SIG-M5 (cell line): ENCODE measurements at places on chromosomes 7 and 10.

DNA sequence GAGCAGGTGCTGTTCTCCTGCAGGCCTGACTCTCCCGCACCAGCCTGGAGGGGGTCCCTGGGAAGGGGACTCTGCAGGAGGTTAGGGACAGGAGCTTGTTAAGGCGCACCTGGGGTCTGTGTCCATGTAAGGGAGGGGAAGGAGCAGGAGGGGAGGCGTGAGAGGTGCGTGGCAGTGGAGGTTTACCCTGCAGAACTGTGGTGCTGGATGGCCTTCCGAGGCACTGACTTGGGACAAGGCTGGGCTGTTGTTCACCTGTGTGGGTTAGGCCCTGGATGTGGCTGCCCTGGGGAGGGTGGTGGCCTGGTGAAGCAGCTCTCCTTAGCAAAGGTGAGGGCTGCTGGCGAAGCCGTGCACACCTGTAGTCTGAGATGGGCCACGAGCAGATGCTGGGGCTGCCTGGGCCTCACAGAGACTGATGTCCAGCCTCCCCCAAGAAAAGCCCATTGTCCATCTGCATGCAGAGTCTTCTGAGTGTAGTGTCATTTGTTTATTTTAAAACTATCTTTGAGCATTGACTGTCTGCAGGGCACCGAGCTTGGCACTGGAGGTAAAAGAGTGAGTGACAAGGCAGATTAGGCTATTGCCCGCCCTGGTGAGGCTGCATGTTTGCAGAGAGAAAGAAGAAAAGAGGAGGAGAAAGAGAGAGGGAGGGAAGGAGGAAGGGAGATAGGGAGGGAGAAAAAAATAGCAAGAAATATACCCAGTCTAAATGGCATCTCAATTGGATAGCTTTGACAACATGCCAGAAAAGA lies 225.3 kb downstream of the GLRX3 start:
- no peak for DNase-seq

DNA sequence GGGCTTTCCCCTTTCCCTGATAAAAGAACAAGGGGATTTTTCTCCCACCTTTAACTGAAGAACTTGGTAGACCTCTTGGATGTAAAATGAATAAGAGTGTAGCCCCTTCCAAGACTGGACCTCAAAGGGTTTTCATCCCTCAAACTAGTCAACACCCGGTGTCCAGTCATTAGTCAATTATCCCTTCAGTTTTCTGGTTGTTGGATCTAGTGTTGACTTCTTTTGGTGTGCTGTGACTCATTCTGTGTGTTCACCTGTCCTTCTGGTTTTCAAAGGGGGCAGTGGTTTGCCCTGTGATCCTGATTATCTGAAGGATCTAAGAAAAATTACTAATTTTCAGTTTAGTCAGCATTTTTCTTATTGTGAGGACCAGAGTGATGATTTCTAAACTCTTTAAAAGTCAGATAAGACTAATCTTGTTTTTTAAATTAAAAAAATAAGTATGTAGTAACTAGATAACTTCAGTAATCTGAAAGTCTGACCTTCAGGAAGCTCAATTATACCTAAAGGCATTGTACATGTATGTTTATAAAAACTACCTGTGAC lies 583.5 kb downstream of the CNTNAP2 start:
- no peak for DNase-seq

DNA sequence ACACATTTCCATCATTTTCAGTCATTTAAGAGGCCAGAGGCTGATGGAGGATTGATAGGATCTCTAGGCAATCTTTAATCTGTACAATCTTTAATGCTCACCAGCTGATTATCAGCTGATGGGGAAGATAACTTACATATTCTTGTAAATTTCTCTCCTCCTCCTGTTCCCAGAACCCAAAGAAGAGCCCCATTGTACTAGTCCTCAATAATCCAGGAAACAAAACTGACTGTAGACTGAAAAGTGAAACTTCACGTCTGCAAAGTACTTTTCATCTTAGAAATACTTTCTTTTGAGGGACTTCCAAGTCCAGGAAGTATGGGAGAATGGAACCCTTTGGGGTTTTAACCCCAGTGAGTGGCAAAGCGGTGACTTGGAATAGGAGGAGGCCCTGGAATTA lies 283.3 kb downstream of the FRMD4A start:
- DNase-seq, result no peak

GRCh38 chr10:1872151-1872726 lies 134.9 kb upstream of the ADARB2 start:
- no peak for DNase-seq
